Keratinocyte (primary cell): ENCODE measurements at places on chromosomes 3 and 15. TPM values are rescaled to one million over a fixed set of nuclear protein-coding genes. Genes with fewer than 3 reads are reported as not detected.

DNA sequence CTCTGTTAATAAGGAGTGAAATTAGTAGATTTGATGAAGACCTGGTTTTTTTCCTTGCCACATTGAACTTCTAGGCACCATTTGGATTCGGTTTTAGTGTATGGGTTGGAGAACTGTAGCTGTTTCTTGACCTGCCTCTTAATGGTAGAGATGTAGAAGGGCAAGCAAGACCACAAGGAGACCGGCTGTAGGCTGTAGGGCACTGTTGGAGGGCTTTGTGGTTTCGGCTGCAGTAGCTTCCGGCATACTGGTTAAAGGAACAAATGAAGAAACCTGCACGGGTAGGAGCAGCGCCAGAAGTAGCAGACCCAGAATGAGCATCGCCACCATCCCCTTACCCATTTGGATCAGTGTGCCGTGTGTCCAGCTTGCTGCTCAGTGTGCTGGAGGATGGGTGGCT is 7.9 kb downstream of the PCLAF start:
- H3K27ac ChIP-seq = no peak overlapping the region
- H3K27me3 ChIP-seq = no peaks in the 10 kb centered on the region
- no peak overlapping the region for H3K4me3 ChIP-seq

The CFAP92 gene
- polyA plus RNA-seq = 0.11 to 0.26 TPM (median 0.22 TPM) in 3 replicates

The PPP2R3A gene
- polyA plus RNA-seq = 10.3 to 11.8 TPM (median 11.1 TPM) in 3 replicates

The IL5RA gene
- not detected in 3 replicates for polyA plus RNA-seq

DNA sequence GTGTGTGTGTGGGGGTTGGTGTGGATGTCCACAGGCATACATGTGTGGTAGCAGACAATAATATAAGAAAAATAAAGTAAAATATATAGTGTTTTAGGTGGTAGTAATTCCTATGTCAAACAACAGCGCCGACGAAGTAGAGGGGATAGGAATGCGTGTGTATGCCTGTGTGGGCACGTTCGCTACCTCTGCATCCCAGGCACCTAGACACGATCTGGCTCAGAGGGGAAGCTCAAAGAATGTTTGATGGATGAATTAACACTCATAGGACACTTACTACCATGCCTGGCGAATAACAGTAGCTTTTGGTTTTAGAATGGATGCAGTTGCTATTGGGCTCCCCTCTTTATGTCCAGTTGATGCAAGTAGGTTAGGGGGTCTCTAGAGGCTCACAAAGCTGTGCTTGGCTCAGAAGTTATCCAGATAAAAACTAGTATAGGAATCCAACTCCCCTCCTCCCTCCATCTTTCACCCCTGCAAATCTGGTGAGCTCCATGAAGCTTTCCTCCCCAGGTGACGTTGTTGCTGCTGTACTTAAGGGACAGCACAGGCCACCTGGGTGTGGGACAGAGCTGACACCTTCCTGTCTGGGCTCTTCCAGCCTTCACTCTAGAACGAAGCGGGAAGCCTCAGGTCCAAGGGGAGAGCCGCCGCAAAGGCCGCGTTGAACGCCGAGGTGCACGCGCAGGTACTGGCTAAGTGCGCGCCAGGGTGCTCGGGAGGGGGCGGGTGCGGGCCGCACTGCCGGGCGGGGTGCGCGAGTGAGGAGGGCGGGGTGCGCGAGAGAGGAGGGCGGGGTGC is 192.6 kb upstream of the LYSMD4 start:
- H3K36me3 ChIP-seq = no peaks in the 10 kb centered on the region
- peak overlapping the region; percentile 34 for H3K4me3 ChIP-seq
- H3K27ac ChIP-seq = no peak overlapping the region
- no peak for DNase-seq

DNA sequence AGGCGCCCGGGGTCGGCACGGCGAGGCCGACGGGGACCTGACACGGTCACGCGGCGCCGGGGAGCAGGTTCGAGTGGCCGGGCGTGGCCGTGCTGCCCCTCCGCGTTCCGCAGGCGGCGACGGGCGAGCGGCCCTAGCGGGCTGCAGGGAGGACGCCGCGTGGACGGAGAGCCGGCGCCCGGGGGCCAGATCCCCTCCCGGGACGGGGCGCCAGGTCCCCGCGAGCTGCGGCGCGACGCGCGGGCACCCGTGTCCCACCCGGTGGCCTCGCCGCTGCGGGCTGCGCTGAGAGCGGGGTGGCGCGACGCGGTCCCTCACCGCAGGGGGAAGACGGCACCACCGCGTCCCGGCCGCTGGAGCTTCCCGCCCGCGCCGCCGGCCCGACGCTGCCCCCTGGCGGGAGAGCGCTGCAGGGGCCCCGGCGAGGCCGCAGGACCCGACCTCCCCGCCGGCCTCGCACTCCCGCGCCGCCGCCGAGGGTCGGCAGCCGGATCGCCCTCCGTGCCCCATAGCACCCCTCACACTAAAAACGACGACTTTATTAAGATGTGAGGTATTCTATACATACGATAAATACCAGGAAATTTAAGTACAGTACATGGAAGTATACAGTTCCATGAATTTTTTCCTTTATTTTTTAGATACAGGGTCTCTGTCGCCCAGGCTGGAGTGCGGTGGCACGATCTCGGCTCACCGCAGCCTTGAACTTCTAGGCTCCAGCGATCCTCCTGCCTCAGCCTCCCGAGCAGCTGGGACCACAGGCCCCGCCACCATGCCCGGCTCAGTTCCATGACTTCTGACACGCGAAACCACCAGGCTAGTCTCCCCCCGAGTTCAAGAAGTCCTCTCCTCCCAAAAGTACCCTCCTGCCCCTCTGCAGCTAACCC is 1.3 kb upstream of the PIGZ start:
- no peaks in the 10 kb centered on the region for H3K27me3 ChIP-seq
- peaks cover 1% of the 10 kb centered on the region for H3K36me3 ChIP-seq
- H3K27ac ChIP-seq = no peak overlapping the region
- no peaks in the 10 kb centered on the region for H3K4me1 ChIP-seq
- H3K4me3 ChIP-seq = peak overlapping the region; percentile 48
- no peak for DNase-seq

DNA sequence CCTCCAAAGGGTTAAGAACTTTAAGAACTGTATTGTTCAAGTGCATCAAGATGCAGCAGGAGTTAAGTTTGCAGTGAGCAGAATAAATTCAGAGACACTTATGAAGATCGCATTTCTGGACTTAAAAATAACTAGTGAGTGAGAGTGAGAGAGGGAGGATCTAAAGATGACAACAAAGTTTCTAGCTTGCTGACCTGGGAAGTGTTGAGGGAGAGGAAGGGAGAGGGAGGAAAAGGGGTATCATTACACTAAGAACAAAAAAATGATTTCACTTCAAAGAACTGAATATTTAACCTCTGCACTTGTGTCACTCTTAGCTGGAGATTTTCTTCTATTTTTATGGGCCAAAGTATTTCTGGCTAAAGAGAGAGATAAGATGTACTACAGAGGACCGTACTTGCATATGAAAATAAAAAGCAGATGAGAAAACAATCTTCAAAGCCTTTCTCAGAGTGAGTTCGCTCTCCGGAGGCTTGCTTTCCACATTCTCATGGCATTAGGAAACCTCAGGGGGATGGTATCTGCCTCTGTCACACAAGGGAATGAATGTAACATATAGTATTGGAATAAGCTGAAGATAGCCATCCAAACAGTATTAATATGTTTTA is 91.4 kb upstream of the TJP1 start:
- H3K4me3 ChIP-seq = no peak overlapping the region
- no peak for DNase-seq
- H3K4me1 ChIP-seq = peaks cover 11% of the 10 kb centered on the region

- no peak for DNase-seq
- no peaks in the 10 kb centered on the region for H3K36me3 ChIP-seq
- no peak overlapping the region for H3K27ac ChIP-seq
Observed at GRCh38 chr3:27905625-27906024, 183.5 kb upstream of the EOMES start.

The ZMYND10 gene
- 0.10 to 0.21 TPM (median 0.15 TPM) in 3 replicates for polyA plus RNA-seq

The NMB gene
- polyA plus RNA-seq = 2.8 to 4.1 TPM (median 3.9 TPM) in 3 replicates

The TMEM212 gene
- 0.12 TPM in 1 of 3 replicates, not detected in the others for polyA plus RNA-seq

DNA sequence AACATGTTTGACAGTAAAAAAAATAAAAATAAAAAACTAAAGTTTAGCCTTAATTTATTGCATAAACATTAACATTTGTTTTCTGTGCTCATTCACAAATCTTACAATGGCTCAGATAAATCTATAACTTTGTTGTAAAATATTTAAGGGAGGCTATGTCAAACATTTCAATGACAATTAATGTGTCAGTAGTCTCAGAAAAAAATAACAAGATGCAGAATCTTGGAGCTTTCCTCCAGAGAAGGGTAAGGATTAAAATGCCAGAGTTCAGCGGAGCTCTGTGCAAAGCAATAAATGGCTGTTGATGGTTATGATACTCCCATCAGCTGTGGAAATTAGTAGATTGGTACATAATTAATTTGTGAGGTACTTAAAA is 20.0 kb upstream of the CAPN7 start:
- DNase-seq = no peak
- H3K4me3 ChIP-seq = no peak overlapping the region
- no peaks in the 10 kb centered on the region for H3K4me1 ChIP-seq
- H3K36me3 ChIP-seq = no peaks in the 10 kb centered on the region
- H3K27ac ChIP-seq = no peak overlapping the region
- H3K27me3 ChIP-seq = peaks cover 6% of the 10 kb centered on the region

GRCh38 chr3:16987141-16987540 is 102.4 kb downstream of the PLCL2 start:
- no peaks in the 10 kb centered on the region for H3K4me1 ChIP-seq
- H3K4me3 ChIP-seq = no peak overlapping the region
- no peak overlapping the region for H3K27ac ChIP-seq

The FBXW12 gene
- not detected in 3 replicates for polyA plus RNA-seq
